ENCODE measurements at places on chromosomes 12 and 14.

DNA sequence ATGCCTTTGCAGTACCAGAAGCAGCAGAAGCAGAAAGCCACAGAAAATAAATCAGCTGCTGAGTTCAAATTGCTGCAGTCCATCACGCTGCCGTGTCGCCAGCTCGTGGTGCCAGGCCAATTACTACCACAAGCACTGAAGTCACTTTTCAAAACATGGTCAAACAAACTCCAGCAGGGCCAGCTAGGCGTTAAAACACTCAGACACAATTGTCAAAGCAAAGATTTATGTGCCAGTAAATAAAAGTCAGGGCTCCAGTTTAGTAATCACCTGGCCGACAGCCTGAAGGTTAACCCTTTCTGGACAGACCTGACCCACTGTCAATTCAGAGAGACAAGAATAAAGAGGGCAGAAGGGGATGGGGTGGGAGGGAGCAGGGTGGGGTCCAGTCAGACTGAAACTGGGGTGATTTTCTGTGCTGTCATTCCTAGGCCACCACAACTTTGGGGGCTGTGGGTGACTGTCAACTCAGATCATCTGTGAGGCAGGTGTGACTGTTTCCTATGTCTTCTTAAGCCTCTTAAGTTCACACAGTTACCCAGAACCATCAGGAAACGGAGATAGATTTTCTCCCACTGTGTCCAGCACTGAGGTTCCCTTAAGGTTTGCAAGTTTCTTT lies 109.8 kb upstream of the FUT8 start:
- no peak for DNase-seq

DNA sequence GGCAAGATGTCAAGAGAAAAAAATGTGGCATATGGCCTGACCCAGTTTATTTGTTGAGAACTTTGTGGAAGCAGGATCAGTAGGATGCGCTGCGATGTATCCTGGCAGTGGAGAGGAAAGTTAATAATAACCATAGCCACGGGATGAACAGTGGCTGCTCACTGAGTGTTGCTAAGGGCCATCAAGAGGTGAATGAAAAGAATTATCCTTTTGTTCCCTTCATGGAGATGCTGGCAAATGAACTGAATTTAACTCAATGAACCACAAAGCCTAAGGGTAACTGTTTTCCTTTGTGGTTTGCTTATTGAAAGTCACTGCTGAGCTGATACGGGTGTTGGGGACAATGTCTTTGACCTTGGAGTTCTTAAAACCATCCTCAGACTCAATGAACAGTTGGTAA lies 476.5 kb downstream of the APAF1 start:
- no peak for DNase-seq

DNA sequence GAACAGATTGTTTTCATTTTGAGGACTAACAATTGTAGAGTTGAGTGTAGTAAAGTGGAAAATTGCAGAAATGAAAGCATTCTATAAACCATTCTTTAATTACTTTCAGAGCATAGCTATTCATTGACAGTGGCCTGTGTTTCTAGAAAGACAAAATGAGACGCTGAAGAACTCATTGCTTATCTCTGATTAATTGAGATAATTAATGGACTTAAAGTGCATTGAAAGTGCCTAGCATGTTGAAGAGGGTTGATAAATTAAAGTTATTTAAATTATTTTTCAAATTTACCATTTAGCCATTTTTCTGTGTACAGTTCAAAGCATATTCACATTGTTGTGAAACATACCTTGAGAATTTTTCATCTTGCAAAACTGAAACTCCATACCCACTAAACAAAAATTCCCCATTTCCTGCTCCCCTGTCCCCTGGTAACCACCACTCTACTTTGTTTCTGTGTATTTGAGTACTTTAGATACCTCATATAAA lies 57.4 kb downstream of the DAAM1 start:
- no peak for DNase-seq

DNA sequence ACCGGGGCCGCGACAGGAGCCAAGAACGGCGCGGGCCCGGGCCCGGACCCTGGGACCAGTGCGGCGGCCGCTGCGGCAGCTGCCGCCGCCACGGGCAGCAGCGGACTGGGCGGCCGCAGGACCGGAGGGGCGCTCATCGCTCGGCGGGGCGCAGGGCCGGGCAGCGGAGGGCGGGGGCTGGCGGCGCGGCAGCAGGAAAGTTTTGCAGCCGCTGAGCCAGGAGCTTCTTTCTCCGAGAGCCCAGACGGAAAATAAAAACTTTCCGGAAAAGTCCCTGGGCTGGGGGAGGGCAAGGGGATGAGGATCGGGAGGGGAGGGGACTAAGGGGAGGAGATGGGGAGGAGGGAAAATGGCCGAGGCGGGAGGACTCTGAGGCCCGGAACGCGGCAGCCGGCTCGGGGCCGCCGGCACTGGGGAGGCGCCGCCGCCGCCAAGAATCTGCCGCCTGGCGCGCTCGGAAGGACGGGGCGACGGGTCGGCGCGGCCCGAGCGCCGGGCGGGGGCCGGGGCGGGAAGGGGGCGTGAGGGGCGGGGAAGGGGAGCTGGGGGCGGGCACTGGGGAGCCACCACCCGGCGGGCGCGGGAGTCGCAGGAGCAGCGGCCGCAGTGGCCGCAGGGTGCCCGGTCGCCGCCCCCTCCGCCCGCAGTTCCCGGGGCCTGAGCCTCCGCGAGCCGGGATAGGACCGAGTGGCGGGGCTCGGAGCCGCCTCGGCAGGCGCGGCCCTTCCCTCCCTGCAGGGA lies at the start of gene PRKD1:
Gene PRKD1 (minus strand): TSS at position 472 of the 741 bp plus-strand sequence.
- peak; percentile 41 for DNase-seq

DNA sequence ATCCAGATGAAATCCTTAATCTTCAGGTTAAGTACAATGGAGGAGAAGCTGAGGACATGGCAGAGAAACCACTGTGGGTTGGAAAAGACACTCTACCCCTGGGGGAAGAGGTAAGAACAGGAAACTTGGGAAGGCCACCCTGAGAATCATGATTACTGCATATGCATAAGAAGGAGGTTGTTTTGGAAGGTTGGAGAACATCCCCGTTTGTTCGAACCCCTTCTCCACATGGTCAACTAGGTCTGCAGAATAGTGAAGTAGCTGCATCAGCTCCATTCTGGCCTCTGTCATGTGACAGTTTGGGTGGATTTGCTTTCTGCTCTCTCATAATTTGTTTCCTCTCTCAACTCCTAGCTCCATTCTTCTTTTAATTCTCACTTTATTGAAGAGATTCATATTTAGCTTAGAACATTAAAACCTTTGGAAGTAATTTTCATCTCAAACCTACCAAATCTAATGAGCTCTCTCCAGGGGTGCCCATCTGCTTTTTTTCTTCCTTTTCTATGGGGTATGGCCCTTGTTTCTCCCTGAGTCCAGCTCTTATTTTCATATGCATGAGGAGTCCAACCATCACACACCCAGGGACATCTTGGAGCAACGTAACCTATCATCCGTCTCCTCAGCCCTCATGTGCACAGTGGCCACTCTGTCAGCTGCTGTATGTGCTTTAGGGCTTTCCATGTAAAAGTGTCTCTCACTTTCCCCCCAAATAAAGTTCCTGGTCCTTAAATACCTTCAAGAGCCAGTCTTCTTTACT lies 820.3 kb downstream of the TMEM121 start:
- DNase-seq = no peak

- peak; percentile 81 for DNase-seq
Observed at GRCh38 chr14:50230701-50231474, 490 bp downstream of the SOS2 start.

DNA sequence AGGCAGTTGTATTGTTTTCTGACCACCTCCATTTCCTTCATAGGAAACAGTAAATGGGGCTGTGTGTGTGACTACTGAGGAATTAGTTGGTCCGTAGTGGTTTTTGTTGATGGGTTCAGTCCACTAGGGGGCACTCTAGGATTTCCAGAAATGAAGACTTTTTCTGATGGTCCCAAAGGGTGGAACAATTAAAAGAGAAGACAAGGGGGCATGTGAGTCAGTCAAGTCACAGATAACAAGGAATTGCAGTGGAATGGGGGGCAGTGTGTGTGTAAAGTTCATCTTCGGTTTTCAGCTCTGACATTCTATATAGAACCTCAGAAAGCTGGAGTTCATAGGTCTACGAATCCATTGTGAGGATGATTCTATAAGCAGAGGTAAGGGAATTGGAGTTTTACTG lies 186.6 kb upstream of the OR4E1 start:
- no peak for DNase-seq

DNA sequence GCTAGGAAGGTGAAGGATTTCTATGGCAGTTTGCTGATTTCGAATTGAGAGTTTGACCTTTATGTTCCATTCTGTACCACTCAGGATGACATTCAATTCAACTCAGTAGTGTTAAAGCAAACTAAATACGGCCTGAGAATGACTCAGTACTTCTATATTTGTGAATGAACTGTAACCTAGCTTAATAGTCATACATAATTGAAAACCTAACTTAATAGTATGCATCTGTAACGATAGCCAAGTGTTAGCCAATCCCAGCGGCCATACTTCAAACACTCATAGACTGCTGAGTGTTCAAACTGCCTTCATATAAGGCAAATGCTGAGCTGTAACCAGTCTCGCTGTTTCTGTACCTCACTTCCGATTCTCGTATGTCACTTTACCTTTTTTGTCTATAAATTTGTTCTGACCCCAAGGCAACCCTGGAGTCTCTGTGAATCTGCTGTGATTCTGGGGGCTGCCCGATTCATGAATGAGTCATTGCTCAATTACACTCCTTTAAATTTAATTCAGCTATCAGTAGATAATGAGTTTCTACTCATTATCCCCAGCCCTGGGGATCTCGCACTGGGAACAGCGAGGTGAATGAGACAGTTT lies 98.5 kb upstream of the SLC24A4 start:
- DNase-seq = no peak

- DNase-seq = no peak
Observed at GRCh38 chr12:111705672-111706071, 19.8 kb downstream of the ACAD10 start.

GRCh38 chr14:46215801-46216200 lies 435.8 kb downstream of the RPL10L start:
- no peak for DNase-seq

GRCh38 chr12:14607568-14607967 lies 39.9 kb upstream of the PLBD1 start:
- no peak for DNase-seq

GRCh38 chr12:116368196-116369194 lies 91.0 kb upstream of the MED13L start:
- DNase-seq = no peak

- DNase-seq = no peak
Observed at GRCh38 chr14:93686268-93686667, 102.0 kb downstream of the PRIMA1 start.

DNA sequence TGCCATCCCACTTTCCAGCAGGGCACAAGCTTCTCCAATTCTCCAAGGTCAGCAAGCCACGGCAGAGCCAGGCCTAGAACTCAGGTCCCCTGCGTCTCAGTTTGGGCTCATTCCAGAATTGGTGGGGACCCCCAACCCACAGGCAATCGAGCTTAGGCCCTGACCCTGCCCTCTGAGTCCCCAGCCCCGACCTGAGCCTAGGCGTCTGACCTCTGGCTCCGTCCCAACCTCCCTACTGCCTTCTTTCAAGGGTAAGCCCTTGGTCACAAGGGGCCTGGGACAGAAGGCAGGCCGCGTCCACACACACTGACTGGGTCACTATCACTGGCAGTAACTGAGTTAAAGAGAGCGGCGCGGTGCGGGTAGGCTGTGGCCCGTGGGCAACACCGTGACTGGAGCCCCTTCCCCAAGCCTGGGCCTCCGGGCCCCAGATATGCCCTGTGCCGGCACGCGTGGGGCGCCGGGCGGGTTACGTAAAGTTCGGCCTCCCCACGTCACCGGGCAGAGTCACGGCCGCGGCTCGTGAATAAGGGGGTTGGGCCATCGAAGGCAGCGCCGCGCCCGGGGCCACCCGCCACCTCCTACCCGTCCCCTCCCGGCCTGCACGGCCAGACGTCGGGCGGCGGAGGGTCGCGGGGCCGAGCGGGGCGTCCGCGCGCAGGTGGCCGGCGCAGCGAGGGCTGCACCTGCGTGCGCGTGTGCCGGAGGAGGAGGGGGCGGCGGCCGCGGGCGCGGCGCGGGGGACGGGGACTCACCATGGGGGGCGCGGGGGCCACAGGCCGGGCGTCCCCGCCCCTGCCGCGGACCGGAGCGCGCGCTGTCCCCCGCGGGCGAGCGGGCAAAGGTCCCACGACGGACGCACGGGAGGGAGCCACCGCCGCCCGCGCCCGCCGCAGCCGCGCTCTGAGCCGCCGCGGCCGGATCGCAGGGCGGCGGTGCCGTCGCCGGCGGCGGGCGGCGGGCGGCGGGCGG lies 516 bp downstream of the ANKRD9 start:
- peak; percentile 52 for DNase-seq

- peak; percentile 86 for DNase-seq
Observed at GRCh38 chr12:111249018-111249370, 119.9 kb downstream of the PHETA1 start.

DNA sequence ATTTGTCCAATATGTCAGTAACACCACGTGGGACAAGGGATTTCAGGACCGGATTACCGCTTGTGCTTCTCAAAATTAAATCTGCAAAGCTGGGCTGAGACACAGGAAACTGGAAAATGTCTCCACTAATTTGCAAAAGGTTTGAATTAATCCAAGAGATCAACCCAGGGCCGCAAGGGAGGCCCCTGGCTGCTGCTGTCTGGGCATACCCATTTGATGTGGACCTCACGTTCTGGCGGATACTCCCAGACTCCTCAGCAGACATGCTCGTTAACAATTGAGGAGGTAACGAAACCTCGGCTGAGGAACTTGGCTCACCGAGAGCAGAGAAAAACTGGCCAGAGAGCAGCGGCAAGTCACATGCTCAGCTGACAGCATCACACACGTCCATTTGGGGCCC lies 180.6 kb downstream of the SLC15A4 start:
- DNase-seq = no peak

- no peak for DNase-seq
Observed at GRCh38 chr14:26255213-26255612, 342.6 kb downstream of the NOVA1 start.

- peak; percentile 28 for DNase-seq
Observed at GRCh38 chr14:104436047-104436591, 143.4 kb upstream of the C14orf180 start.

DNA sequence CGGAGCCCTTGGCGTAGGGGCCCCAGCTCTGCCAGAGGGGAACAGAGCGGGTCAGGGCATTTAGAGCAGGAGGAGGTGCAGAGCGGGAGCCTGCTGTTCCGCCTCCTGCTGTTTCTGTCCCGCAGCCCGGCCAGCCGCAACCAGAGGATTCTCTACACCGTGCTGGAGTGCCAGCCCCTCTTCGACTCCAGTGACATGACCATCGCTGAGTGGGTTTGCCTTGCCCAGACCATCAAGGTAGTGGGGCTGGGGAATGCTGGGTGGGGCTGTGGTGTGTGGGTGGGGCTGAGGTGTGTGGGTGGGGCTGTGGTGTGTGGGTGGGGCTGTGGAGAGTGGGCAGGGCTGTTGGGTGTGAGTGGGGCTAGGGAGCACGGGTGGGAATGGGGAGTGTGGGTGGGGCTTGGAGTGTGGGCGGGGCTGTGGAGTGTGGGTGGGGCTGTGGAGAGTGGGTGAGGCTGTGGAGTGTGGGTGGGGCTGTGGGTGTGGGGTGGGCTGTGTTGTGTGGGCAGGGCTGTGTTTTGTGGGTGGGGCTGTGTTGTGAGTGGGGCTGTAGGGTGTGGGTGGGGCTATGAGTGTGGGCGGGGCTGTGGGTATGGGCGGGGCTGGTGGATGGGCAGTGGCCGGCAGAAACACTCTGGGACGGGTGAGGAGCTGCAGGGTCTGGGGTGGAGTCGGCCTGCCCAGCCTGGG lies 8.0 kb downstream of the ASPG start:
- DNase-seq = no peak
